HT-29 (cell line): ENCODE measurements at places on chromosomes 2 and 18.

DNA sequence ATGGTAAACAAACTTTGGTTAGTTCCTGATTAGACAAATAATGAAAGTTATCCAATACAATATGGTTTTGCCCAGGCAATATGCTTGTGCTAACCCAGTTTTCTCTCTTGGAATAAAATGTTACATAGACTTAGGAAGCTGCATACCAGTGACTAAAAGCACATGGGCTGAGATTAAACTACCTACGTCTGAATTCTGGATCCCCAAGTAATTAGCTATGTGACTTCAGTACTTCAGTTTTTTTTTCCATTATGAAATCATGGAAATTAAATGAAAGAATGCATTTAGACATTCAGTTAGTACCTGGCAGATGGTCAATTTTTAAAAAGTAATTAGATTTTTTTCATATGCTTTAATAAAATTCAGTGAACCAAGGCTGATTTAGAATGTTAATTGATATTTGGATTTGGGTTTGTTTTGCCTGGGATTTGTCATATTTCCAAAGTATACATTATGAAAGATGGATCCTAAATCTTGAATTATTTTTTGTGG is 213.9 kb downstream of the PTH2R start:
- DNase-seq, result no peak

DNA sequence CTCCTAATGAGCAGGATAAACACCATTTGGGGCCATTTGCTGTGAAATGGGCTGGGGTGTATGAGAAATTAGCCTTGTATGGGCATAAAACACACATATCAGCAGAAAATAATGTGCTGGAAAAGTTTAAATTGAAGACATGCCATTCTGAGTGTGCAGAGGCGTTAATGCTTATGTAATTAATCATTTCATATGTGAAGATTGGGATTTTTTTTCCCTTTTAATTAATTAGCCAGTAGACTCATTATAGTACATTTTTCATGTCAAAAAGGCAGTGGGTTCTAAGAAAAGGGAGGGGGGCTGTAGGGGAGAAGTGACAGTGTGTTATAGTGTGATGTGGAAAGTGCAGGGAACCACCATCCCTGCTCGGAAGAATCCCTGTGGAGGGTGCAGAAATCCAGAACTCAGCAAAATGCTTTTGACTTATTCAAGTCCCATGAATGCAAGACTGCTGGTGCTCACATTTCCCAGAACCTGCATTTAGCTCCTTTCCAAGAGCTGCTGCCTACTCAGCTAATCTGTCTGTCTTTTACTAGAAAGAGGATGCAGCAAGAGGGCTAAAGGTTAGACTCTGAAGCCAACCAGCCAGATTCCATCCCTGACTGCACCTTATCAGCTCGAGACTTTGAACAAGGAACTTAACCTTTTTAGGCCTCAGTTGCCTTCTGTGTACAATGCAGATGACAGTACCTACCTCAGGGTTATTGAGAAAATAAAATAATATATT is 11.6 kb upstream of the COX7A2L start:
- DNase-seq, result no peak

DNA sequence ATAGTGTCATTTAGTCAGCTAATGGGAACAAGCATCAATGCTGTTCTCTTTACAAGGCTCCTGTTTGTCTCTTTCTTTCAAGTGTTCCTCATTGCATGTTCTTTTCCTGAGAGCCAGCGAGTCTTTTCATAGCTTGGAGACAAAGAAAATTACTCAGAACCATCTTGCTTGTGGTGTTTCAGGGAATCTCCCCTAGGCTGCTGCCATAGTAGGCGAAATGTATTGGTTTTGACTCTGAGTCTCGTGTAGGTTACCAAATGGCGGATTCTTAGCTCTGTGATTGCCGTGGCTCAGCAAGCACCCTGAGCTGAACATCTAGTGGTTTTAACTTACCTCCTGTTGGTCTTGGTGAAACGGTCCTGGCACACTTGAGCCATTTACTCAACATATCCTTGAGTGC is 68.7 kb downstream of the RHBDD1 start:
- no peak for DNase-seq

DNA sequence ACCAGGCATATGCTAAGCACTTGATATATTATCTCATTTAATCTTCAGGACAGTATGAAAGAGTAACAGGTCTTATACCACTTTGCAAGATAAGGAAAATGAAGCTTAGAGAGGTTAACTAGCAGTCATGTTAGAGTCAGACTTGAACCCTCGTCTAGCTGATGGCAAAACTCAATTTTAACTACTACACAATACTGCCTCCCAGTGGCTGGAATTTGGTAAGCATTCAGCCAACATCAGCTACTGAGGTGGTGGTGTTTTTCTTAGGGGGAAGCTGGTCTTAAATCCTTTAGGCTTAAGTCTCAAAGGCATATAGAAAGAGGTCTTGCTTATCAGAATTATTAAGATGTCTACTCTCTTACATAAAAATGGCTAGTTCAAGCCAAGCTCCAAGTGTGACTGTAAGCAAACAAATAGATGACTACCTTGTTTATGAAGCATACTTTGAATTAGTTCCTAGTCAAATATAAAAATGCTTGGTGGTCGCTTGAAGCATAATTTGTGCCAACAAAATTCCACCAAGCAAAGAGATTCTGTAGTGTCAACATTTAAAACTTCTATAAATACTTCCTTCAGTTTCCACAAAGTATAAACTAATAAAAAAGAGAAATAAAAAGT is 325.4 kb upstream of the FIGN start:
- DNase-seq, result peak; percentile 52

- no peak for DNase-seq
These were observed 179.3 kb downstream of the ZNF516 start for GRCh38 chr18:76315722-76316230.

GRCh38 chr2:101696272-101697123 is 1.0 kb upstream of the MAP4K4 start:
- DNase-seq, result peak; percentile 35

- DNase-seq, result no peak
These were observed 36.4 kb downstream of the MAP2 start for GRCh38 chr2:209460151-209460761.

DNA sequence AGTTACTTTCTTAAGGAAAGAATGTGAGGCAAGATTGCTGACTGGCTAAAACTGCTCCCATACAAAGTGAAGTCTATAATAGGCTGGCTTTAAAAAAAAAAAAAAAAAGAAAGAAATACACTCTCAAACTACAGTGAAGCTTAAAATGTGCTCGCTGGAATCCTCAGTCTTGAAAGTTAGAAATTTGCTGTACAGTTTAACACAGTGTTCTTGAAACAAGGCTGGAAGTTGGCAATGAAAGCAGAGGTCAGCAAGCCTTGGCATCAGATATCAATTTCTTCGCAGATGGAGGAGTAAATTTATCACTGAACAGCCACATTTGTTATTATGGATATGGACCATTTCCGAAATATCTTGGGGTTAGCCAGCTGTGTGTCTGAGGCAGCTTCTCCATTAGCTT is 392.9 kb downstream of the ZNF516 start:
- DNase-seq, result no peak

GRCh38 chr2:115560666-115561065 is 1118.2 kb downstream of the DPP10 start:
- no peak for DNase-seq

DNA sequence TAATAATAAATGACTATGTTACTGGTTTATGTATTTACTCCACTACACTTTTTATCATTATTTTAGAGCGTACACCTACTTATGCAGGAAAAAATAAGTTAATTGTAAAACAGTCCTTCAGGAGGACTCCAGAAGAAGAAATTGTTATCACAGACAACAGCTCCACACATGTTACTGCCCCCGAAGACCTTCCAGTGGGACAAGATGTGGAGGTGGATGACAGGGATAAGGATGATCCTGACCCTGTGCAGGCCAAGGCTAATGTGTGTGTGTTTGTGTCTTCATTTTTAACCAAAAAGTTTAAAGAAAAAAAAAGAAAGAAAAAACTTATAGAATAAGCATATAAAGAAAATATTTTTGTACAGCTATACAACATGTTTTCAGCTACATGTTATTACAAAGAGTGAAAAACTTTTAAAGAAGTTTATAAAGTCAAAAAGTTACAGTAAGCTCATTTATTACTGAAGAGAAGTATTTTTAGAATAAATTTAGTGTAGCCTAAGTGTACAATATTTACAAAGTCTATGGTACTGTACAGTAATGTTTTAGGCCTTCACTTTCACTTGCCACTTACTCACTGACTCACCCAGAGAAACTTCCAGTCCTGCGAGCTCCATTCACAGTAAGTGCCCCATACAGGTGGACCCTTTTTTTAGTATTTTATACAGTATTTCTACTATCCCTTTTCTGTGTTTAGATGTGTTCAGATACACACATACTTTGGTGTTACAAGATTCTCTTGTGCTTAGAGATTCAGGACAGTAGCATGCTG is 7.5 kb downstream of the TGFBRAP1 start:
- DNase-seq, result no peak

DNA sequence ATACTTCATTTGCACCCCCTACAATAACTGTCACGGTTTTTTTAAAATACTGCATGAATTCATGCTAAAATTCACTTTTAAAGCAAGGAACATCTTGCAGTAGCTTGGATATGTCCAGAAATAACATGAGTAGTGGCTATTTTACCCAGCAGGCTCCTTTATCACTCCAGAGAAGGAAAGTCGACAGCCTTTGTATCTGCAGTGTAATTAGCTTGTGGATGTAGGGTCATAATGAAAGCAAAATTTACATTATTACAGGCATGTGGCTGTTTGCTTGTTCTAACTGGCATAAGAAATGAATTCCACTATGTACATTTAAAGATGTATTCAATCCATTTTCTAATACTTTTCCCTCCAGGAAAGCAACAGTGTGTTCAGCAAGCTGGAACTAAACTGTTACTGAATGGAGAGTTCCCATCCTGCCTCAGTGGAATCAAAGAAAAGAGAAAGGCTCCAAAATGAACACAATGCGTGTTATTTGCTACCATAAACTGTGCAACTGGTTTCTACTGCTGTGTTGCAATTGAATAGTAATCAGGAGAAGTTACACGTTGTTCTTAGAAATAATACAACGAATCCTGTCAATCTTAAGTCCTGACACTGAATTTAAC is 321.2 kb upstream of the VRK2 start:
- DNase-seq, result no peak

DNA sequence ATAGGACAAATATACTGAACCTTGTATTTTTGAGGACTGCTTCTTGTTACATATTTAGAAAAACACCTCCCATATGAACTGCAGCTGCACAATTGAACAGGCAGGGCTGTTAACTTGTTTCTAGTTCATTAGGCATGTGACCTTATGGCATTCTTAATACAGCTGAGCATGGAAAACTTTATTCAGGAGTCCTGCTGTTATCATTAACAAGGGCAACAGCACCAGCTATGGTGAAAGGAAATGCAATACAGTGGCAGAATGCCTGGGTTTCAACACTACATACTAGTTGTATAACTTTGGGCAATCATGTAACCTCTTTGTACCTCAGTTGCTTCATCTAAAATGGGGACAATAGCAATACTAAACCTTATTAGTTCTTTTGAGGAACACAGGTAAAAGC is 71.8 kb downstream of the GDF7 start:
- DNase-seq, result no peak

DNA sequence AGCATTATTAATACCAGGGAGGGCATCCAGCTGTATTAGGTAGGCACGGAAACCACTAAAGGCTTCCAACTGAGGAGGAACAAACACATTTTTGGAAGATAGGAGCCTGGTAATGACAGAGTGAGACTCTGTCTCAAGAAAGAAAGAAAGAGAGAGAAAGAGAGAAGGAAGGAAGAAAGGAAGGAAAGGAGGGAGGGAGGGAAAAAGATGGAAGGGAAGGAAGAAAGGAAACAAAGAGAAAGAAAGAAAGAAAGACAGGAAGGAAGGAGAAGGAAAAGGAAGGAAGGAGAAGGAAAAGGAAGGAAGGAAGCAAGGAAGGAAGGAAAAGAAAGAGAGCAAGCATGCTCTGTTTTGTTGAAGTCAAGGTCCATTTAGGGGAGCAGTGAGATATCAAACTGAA is 103.8 kb upstream of the RFX8 start:
- DNase-seq, result no peak

GRCh38 chr2:105954891-105955290 is 210.2 kb downstream of the NCK2 start:
- no peak for DNase-seq

DNA sequence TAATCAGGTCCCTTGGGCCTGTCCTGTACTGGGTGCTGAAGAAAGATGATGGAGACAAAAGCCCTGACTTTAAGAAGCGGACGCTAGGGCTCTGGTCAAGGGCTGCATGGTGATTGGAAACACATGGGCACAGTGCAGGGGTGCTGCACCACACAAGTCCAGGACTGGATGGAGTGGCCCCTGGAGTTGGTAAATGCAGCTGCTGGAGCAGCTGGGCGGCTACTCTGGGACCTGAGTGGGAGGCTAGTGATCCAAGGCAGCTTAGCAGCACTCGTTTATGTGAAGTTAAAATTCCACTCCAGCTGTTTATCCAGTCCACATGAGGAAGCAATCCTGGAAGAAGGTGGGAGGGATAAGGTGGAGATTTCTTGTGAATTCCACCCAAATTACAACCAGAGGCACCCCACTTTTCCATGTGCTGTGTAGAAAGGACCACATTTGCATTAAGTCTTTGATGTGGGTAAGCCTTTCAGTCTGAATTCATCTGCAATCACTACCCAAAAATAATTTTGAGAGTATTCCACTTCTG is 24.9 kb downstream of the MERTK start:
- DNase-seq, result no peak

GRCh38 chr2:53752385-53752784 is 15.2 kb upstream of the CHAC2 start:
- DNase-seq, result no peak

- no peak for DNase-seq
These were observed 29.2 kb upstream of the OTOF start for GRCh38 chr2:26507088-26507487.

GRCh38 chr2:19857100-19857499 is 44.7 kb downstream of the TTC32 start:
- no peak for DNase-seq

DNA sequence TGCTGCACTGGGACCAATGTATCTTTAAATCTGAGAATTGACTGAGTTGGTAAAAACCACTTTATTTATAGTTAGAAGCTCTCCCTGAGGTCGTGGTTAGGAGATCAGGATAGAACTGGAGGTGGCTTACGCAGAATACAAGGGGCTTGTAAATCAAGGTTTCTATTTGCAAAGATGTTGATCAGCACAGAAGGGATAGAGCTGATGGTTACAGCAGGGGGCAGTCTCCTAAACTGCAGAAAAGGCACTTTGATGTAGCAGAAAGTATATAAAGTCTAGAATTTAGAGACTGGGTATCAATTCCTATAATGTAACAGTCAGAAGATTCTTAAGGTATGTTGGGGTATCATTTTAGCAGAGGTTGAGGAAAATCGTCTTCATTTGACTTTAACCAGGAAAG is 25.2 kb upstream of the ACVR1 start:
- DNase-seq, result no peak

- DNase-seq, result no peak
These were observed 135.0 kb upstream of the DOK6 start for GRCh38 chr18:69265656-69266055.

- no peak for DNase-seq
These were observed 155.0 kb downstream of the SETBP1 start for GRCh38 chr18:44835703-44836102.
